Esophagus squamous epithelium (tissue), 5 donors: ENCODE measurements at places on chromosomes 12 and 14.

DNA sequence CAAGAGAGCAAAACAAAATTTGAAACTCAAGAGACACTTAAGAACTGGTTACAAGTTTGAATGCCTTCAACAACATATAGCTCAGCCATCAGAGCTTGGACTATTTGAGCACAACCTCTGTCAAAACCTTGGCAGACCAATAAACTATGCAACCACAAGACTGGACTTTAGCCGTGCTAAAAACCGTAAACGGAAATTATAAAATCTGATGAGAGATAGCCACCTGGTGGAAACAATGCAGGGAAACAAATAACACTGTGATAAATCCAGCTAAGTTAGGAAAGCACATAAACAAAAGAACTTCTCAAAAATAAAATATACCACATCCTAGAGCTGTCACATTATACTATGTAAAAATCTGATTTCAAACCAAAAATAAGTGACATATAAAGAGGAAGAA is 1074.2 kb upstream of the NOVA1 start:
- DNase-seq, result no peak

- no peak for DNase-seq
These were observed 79.9 kb downstream of the ARF6 start for GRCh38 chr14:49972823-49973222.

DNA sequence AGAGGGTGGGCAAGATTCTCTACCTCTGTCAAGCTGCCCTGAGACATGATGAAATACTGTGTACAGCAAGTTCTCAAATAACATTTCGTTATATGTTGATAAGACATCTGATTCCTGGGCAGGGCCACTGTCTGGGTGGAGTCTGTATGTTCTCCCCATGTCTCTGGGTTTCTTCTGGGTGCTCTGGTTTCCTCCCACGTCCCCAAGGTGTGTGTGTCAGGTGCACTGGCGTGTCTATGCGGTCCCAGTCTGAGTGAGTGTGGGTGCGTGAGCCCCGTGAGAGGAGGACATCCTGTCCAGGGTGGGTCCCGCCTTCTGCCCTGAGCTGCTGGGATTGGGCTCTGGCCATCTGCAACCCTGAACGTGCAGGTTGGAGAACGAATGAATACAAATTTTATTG is 29.6 kb downstream of the KCTD10 start:
- no peak for DNase-seq

DNA sequence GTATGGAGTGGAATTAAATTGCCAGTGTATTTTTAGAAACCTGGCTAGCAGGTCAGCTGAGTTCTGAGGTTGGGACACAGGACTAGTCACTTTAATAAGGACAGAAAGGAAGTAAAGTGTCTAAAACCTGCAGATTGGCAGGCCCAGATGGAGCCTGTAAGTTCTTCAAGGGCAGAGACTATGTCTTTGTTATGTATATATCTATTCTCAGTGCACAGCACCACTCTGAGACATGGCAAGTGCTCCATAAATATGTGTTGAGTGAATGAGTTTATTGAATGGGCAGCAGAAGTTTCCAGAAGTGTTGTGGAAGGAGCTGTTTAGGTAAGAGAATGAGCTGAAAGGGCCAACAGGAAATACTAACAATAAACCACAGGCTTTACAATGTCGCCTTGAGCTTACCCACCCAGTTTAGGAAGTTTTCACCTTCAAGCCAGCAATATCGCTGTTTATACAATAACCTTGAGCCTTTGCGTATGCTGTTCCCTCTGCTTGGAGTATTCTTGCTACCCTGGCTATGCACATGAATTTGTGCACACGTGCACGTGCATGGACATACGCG is 109.5 kb upstream of the TMPO start:
- DNase-seq, result no peak

- no peak for DNase-seq
These were observed 2.9 kb downstream of the MMP14 start for GRCh38 chr14:22839159-22839779.

- no peak for DNase-seq
These were observed 25.0 kb downstream of the HECTD4 start for GRCh38 chr12:112357214-112357613.
